ENCODE measurements at places on chromosomes 4 and X.
A peak's percentile ranks its signal among the peaks of the same experiment; 100 is the strongest.

DNA sequence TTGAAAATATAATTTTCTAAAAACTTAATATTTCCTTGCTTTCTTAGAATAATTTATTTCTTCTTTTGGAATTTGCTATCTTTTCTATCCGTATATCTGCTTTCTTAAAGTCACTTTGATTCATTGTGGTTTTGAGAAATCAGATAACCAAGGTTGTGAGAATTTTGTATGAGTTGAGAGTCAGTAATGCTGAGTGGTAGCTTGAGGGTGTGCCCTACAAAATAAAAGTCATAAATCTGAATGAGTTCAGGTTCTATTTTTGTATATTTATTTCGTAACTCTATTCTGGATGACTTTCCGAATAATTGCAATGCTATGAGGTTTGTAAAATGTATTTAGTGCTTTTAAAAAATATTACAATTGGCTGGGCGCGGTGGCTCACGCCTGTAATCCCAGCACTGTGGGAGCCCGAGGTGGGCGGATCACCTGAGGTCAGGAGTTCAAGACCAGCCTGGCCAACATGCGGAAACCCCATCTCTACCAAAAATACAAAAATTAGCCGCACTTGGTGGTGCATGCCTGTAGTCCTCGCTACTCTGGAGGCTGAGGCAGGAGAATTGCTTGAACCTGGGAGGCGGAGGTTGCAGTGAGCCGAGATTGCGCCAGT, 8.9 kb downstream of the COPS4 start:
- no peak for DNase-seq

DNA sequence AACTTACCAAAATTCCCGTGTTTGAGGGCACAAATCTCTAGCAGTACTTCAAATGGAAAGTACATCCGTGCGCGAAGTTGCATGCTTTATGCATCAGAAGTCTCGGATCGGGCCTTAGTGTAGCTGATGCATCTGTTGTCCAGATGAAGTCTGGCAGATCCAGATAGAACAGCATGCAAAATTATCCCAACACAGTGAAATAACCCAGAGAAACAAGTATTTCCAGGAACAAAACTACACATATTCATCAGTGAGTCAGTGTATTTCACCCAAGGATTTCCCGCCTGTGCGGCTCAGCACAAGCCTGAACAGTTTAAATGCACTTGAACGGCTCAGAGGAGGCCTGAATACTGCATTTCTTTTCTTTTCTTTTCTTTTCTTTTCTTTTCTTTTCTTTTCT, 27.4 kb upstream of the CLDN24 start:
- DNase-seq: no peak

DNA sequence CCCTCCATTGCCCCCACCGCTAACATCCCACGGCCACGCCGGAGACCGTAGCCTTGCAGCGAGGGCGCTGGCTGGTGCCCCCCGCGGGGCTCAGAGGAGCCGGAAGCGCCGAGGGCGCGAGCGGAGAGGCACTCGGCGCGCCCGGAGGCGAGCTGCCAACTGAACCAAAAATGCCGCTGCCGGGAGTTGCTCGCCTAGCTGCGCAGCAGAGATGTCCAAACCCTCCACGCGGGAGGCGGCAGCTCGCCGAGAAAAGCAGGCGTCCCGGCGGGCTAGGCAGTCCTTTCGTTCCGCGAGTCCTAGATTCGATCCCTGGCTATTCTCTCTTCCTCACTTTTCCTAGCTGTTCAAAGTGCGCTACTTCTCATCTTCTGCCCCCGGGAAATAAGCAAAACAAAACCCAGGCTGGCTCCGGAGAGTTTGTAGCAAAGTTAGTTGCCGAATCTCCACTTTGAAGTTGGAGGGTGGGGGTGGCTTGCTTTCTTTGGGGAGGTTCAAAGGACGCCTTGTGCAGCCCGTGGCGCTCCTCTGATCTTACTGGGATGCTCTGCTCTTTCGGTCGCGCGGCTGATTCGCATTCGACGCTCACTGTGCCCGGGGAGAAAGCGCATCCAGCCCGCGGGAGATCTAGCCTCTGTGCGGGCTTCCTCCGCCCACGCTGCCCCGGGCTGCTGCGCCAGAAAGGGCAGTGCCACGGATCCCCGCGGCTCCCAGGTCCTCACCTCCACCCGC, 723 bp downstream of the NKX6-1 start:
- DNase-seq: no peak

- peak; percentile 29 for DNase-seq
Observed at GRCh38 chrX:2500091-2500802, 529 bp downstream of the DHRSX start.

DNA sequence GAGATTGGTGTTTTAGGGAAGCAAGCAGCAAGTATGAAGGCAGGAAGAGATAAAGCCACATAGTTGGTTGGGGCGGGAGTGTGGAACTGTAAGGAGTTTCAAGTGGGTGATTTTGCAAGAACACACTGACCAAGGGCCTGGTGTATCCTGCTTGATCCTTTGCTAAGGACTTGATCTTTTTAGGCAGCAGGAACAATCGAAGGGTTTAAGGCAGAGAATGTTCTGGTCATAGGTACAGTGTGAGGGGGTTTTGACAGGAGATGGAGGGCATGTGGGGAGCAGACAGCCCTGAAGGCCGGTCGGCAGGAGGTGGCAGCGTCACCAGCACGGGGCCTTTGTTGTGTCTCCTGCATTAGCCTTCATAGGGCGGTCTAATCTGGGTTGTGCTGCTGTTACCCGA, 54.7 kb downstream of the FAM193A start:
- no peak for DNase-seq

GRCh38 chrX:130330146-130330545, 9.6 kb upstream of the SLC25A14 start:
- DNase-seq: no peak

DNA sequence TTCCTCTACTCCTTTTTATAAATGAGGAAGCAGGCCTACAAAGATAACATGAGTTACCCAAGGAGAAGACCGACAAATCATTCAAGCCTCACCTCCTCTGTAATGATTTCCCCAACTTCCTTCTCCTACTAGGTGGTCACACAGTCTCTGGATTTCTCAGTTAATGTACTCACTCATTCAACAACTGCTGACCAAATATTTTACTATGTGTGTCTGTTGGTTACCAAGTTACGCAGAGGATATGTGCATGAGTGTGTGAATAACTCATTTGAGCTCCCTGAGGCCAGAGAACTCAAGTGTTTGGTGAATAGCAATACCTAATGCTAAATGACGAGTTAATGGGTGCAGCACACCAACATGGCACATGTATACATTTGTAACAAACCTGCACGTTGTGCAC, 10.4 kb downstream of the CASK start:
- DNase-seq: no peak

- no peak for DNase-seq
Observed at GRCh38 chrX:108064613-108065012, 19.7 kb downstream of the VSIG1 start.

DNA sequence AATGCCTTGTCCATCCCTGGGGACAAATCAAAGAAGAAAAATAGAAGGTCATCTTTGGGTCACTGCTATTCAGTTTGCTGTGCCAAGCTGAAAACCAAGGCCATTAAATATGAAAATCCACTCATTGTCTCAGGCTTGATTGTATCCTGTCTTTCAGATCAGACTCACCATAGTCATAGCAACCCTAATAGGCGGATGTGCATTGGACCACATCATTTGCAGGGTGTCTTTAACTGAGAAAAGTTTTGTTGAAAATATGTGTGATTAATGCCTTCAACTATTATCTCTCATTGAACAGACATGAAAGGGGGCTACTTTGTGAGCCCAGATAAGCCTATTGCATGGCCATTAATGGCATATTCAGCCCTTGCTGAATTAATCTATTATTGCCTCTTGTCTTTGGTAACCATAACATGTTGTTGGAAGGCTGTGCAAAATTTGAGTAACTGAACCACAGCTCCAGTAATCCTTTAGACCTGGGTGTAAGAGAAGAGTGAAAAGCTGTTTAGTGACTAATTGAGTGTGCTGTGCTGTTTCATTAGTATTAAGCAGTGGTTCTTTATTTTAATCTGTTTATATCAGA, 453.6 kb upstream of the EPHA5 start:
- DNase-seq: no peak

- no peak for DNase-seq
Observed at GRCh38 chrX:9196961-9197640, 163.2 kb upstream of the FAM9B start.

DNA sequence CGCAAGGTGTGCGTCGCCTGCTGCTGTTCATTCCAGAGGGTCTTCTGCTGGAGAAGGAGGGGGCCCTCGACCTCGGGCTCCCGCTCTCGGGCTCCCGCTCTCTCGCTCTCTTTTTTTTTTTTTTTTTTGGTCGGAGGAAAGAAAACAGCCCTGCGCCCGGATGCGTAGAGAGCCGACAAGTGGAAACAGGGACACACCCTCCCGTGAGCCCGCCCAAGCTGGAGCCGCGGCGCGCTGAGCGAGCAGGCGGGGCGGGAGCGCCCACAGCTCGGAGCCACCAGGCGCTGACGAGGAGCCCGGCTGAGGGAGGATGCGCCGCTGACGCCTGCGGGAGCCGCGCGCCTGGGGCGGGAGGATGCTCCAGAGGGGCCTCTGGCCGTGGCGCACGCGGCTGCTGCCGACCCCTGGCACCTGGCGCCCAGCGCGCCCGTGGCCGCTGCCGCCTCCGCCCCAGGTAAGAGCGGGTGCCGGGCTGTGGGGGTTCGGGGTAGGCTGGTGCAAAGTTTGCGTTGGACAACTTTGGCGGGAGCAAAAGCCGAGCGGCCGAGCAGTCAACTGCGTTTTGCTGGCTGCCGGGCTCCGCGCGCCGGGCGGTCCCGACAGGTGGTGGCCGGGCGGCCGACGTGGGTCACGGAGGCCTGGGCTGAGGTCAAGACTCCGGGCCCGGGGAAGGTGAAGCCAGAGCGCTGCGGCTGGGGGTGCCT, at the start of gene MCUB:
TSS of gene MCUB (plus strand) at position 264 of the 704 bp plus-strand sequence. CDS start at position 356, 92 bp downstream.
- peak; percentile 84 for DNase-seq

- DNase-seq: no peak
Observed at GRCh38 chr4:10783351-10783750, 98.8 kb upstream of the CLNK start.

GRCh38 chr4:68372588-68372987, 22.7 kb upstream of the YTHDC1 start:
- no peak for DNase-seq

DNA sequence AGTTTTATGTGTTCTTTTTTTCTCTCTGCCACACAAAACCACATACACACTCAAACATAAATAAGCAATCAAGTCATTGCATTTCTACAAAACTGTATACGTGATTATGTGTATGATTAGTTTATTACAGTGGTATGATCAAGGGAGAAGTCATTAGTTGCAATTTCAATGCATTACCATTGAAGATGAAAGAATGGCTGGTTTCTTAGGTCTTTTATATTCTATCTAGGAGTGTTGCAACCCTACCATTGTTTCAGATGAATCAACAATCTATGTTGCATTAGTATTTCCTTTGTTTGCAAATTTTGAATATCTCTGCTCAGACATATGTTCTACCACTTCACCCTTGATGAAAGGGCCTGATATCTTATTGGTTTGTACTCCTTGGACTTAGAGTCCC, 6.8 kb downstream of the ANXA3 start:
- DNase-seq: no peak

GRCh38 chr4:183412821-183413220, 31.6 kb upstream of the CDKN2AIP start:
- no peak for DNase-seq

GRCh38 chrX:87636533-87636932, 118.9 kb downstream of the KLHL4 start:
- DNase-seq: no peak

- no peak for DNase-seq
Observed at GRCh38 chrX:149937871-149938426, 342 bp downstream of the EOLA2 start.

All from stimulated activated CD4-positive, alpha-beta T cell treated with anti-CD3 and anti-CD28 coated beads, Interleukin-12 subunit alpha, Interleukin-12 subunit beta, amount 100 ng/mL, for 24 hours (primary cell).